ENCODE measurements at places on chromosomes 11 and 22.

GRCh38 chr22:23067691-23068090 lies 2.6 kb upstream of the GNAZ start:
- no peak for DNase-seq

DNA sequence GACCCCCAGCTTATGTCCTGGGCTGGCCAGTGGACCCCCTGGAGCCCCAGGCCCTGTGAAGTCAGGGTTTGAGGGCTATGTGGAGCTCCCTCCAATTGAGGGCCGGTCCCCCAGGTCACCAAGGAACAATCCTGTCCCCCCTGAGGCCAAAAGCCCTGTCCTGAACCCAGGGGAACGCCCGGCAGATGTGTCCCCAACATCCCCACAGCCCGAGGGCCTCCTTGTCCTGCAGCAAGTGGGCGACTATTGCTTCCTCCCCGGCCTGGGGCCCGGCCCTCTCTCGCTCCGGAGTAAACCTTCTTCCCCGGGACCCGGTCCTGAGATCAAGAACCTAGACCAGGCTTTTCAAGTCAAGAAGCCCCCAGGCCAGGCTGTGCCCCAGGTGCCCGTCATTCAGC lies 24.6 kb downstream of the CSF2RB start:
- DNase-seq: no peak

DNA sequence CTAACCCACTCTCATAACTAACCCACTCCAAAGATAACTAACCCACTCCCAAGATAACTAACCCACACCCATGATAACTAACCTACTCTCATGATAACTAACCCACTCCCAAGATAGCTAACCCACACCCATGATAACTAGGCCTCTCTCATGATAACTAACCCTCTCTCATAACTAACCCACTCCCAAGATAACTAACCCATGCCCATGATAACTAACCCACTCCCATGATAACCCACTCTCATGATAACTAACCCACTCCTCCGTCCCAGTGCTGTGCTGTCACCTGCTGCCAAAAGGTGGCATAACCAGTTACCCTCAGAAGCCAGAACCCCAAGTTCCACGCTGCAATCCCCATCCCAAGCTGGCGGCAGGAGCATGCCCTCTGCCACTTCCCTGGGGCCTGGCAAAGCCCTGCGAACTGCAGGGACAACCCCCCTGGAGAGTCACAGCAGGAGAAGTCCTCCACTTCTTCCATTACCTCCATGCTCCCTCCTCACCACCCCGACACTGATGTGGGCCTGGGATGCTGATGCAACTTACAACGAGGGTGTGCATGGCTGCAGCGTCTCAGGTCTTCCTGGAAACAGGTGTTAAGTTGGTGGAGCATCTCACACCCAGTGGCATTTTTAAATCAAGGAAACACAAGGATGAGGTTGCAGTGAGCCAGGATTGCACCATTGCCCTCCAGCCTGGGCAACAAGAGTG lies 30.8 kb upstream of the CELSR1 start:
- DNase-seq: no peak

DNA sequence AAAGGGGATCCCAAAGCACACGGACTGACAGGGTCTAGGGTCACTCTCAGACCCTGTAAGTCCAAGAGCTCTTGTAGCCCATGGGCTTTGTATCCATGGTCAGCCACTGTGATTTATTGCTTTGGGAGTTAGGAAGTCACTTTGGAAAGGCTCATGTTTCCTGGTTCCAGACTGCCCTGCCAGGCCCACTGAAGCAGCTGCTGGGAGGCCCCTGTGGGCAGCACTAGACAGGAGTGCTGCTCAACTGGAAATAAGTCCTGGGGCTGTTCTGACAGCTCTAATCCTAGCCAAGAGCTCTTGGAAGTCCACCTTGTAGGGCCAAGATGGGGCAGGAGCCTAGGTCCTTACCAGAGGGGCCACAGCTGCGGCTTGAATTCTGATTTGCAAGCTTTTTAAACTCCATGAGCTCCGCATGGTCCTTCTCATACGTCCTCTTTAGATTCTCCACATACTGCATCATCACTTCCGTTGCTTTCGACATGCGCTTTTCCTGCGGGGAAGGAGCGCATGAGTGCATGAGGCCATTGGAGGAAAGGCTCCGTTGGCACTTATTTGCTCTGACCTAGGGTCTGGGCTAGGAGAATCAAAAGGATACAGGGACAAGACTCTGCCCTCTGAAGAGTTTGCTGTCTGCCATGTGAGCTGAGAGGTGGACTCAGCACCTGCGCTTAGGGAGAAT lies 32.2 kb upstream of the LYVE1 start:
- DNase-seq: no peak

- no peak for DNase-seq
These were observed 12.9 kb upstream of the SYTL2 start for GRCh38 chr11:85823816-85824215.

GRCh38 chr11:12319461-12319951 lies 57.9 kb upstream of the PARVA start:
- peak; percentile 99 for DNase-seq

GRCh38 chr22:36212901-36213300 lies 11.3 kb upstream of the APOL4 start:
- DNase-seq: no peak

DNA sequence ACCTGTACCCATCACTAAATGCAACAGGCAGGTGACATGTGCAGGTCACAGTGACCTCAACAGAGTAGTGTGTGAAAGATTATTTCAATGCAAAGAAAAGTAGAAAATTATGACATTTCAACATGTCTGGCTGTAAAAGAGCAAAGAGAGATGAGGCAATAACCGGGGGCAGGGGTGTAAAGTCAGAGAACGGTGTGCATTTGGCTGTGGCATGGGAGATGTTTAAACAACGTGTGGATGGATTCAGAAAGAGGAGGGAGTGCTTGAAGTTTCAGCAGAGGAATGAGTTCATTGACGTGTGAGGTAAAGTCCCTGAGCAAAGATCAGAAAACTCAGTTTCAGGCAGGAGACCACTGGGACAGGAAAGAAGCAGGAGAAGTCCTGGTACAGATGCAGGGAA lies 229.7 kb downstream of the BUD13 start:
- DNase-seq: no peak

GRCh38 chr22:23686416-23687024 lies 4.3 kb upstream of the RGL4 start:
- DNase-seq: no peak

DNA sequence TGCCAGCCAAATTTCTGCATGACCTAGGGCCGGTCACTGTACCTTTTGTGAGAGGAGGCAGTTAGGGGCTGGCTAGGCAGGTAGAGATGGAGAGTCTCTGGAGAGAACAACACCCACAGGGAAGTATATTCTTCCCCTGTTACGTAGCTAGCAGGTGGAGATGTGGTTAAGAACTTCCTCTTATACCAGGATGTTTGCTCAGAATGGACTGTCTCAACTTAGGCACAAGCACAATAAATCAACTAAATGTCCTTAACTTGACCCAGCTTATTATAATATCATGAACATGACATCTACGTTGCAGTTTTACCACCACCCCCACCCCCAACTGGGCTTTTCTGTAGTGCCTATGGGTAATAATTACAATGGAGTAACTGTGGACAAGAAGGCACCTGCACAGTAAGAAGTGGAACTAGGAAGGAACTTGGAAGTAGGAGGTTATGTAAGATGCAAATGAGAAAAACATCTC lies 60.7 kb upstream of the MPEG1 start:
- no peak for DNase-seq

GRCh38 chr11:122069707-122070360 lies 46.2 kb downstream of the BLID start:
- no peak for DNase-seq

GRCh38 chr11:3243880-3244279 lies 11.7 kb upstream of the MRGPRE start:
- no peak for DNase-seq

GRCh38 chr11:122209619-122210366 lies 93.8 kb upstream of the BLID start:
- DNase-seq: no peak

- DNase-seq: no peak
These were observed 29.4 kb upstream of the OAF start for GRCh38 chr11:120181376-120181975.

DNA sequence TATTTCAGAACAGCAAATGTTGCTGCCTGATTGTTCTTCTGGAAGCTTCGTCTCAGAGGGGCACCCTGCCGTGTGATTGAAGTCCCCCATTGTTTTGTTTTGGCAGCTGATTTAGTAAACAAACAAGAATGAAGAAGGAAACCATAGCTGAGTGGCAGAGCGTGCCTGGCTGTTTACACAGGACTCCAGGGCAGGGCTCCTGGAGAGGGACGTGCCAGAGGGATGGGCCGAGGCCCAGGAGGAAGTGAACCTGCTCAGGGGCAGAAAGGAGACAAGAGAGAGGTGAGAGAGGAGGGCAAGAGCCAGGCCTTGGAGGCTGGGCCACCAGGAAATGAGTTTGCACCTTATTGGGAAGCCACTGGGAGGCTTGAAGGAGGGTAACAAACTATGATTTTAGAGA lies 85.5 kb upstream of the B3GAT1 start:
- DNase-seq: no peak
